ENCODE measurements at places on chromosomes 1 and 21. TPM values are rescaled to one million over a fixed set of nuclear protein-coding genes. Genes with fewer than 3 reads are reported as not detected.

- DNase-seq = no peak
- H3K4me1 ChIP-seq = peaks cover 22% of the 10 kb centered on the region
- no peaks in the 10 kb centered on the region for H3K27me3 ChIP-seq
- no peaks in the 10 kb centered on the region for H3K36me3 ChIP-seq
- no peak overlapping the region for H3K27ac ChIP-seq
Observed at GRCh38 chr1:228168563-228169270, 3.1 kb downstream of the IBA57 start.

The VANGL2 gene
- 10.9 TPM for polyA plus RNA-seq

- no peak overlapping the region for H3K4me3 ChIP-seq
- no peaks in the 10 kb centered on the region for H3K36me3 ChIP-seq
- DNase-seq = no peak
- no peaks in the 10 kb centered on the region for H3K27me3 ChIP-seq
Observed at GRCh38 chr1:64769482-64769881, 24.6 kb downstream of the RAVER2 start.

DNA sequence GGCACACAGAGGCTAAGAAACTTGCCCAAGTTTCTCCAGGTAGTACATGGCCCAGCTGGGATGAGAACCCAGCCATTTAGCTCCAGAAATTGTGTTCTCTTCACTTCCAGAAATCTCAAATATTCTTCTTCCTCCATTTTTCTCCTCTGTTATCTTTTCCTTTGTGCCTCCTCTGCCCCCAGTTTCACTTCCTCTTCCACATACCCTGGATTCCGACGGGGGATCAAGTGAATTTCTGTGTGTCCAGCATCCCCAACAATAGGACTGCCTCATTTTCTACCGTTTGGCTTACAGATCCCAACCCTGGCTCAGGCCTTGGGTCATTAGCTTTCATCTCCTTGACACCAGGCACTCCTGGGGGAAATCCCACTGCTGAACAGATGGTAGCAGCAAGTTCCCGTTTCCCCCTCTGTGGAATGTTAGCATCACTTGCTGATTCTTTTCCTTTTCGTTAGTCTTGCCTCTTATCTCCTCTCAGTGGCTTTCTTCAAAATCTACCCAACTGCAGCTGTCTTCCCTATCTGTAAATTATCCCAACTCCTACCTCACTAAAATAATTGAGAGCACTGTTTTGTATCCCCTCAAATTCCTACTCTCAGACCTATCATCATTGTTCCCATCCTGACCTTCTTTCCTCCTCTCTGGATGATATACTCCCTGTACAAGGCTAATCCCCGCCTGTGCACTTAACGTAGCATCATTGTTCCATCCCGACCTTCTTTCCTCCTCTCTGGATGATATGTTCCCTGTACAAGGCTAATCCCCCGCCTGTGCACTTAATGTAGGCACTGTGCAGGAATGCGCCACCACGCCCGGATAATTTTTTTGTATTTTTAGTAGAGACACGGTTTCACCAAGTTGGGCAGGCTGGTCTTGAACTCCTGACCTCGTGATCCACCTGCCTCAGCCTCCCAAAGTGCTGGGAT, 36.5 kb downstream of the SCCPDH start:
- H3K4me3 ChIP-seq = no peak overlapping the region
- no peaks in the 10 kb centered on the region for H3K27me3 ChIP-seq
- no peak overlapping the region for H3K27ac ChIP-seq

The NUF2 gene
- polyA plus RNA-seq = 5.1 TPM
